ENCODE measurements at places on chromosomes 1 and 21. TPM values are rescaled to one million over a fixed set of nuclear protein-coding genes. Genes with fewer than 3 reads are reported as not detected.
A peak's percentile ranks its signal among the peaks of the same experiment; 100 is the strongest.

GRCh38 chr1:98342566-98342965 is 319.0 kb upstream of the SNX7 start:
- DNase-seq = no peak

GRCh38 chr1:35834218-35834617 is 26.4 kb downstream of the AGO4 start:
- DNase-seq = no peak

DNA sequence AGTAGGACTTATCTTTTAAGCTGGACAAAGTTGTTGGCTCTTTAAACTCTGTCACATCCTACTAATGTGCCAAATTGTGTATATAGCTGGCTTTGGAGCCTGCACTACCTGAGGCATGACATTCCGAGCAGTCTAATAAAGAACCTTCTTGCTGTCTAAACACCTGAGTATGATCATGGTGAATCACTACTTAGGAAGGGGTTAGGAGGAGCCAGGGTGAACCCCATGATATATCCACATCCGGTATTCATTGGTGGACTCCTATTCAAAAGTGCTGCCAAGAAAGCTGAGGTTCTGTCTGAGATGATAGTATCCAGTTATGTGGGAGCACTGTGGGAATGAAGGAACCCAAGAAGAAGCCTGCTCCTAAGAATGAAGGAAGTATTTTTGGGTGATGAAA is 27.1 kb downstream of the CRNN start:
- no peak for DNase-seq

GRCh38 chr21:41858466-41859296 is 20.5 kb downstream of the PRDM15 start:
- no peak for DNase-seq

DNA sequence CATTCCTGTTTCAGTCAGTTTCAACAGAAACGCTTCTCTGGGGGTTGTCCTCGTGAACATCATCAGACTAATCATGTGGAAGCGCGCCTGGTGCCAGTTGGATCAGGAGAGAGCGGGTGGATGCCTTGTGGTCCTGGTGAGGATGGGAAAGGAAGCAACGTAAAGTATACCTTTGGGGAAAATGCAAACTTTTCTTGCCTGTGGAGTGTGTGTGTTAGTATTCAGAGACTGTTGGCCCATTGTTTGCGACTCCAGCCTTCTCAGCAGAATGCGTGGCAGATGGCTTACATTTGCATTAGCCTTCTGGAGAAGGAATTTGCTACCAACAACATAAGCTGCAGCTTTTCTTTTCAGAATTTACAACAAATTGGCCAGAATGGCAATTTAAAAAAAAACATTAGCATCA is 173.9 kb downstream of the RWDD3 start:
- DNase-seq = no peak

- DNase-seq = no peak
Measured at GRCh38 chr1:41051022-41051421, 29.5 kb upstream of the SLFNL1 start.

DNA sequence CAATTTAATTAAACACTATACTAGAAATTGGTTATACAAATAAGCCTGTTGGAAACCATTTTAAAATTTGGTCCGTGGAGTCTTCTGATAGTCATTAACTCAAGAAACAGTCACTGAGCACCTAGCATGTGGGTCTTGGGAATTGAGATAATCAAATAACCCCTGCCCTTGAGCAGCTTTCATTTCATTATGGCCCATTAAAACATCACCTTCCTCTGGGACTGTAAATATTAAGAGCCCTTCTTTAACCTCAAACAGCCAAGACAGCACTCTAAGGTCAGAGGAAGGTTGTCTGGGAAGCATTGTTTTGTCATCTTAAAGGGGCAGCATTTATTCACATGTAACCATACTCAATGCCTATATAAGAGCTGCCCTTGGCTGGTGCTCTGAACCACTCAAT is 610.3 kb upstream of the USP24 start:
- DNase-seq = no peak

DNA sequence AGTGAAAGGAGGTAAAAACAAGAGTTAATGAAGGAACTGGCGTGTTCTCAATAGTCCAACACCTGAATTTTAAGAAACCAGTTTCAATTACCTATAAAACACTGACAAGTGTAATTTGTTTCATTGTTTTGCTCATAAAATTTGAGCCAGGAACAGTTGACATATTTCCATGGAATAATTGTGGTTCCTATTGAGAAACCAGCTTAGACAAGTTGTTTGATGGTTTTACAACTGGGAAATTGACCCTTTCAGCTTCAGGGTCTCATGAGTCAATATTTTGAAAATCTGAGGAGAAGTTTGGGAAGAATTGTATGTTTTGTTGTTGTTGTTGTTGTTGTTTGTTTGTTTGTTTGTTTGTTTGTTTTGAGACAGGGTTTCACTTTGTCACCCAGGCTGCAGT is 69.1 kb upstream of the GADD45A start:
- no peak for DNase-seq

DNA sequence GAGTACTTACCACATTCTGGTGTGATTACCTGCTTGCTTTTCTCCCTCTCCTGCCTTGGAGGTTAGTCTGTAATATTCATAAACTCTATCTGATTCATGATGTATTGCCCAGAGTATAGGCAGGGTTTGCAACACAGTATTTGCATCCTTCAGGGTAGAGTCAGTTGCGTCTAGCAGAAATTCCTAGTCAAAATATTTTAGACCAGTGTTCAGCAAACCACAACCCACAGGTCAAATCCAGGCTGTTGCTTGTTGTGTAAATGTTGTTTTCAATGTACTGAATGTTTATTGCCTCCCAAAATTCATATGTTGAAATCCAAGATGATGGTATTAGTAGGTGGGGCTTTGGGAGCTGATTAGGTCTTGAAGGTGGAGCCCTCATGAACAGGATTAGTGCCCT is 82.9 kb downstream of the NGF start:
- DNase-seq = no peak

- DNase-seq = peak; percentile 41
Measured at GRCh38 chr21:45534636-45535331, 7.5 kb downstream of the SLC19A1 start.

- DNase-seq = no peak
Measured at GRCh38 chr1:190124068-190124467, 353.6 kb downstream of the BRINP3 start.

GRCh38 chr1:16393570-16394521 is 26.8 kb downstream of the SZRD1 start:
- no peak for DNase-seq

DNA sequence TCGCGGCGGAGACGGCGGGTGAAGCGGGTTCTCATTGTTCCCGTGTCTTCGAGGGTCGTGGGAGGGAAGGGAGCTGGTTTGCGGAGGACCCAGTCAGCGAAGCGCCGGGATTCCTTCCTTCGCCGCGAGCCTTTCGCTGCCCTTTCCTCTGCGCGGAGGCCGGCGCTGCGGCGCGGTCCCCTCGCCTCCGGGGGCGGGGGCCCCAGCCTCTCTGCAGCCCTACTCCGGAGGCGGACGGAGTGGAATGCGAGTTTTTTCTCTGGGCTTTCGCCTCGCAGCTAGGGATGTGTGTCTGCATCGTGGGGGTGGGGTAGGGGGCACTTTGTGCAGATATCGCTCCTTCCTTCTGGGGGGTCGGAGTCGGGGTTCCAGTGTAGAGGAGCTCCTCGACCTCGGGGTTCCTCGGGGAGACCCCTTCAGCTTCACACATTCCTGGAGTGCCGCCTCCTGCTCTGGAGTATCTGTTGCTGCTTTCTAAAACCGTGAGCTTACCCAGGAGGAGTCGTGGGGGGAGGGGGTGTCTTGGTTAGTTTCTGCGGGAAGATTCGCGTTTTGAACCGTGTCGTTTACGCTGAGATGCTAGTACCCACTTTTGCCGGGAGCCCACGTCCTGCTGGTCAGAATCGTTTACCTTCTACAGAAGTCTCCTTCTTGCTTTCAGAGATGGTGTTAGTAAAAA is 595 bp downstream of the RNF2 start:
- peak; percentile 67 for DNase-seq

GRCh38 chr1:208024406-208024805 is 113.5 kb upstream of the CD34 start:
- no peak for DNase-seq

GRCh38 chr1:3712573-3713535 is 39.4 kb upstream of the CCDC27 start:
- peak; percentile 43 for DNase-seq

- peak; percentile 40 for DNase-seq
Measured at GRCh38 chr1:7703321-7704213, 67.5 kb upstream of the VAMP3 start.

- no peak for DNase-seq
Measured at GRCh38 chr21:34031835-34032370, 41.5 kb upstream of the MRPS6 start.

AMY2B gene
- total RNA-seq = 16.0 TPM

ARHGAP30 gene
- total RNA-seq = 1.6 TPM

PKP1 gene
- 0.50 TPM for total RNA-seq

SELP gene
- total RNA-seq = 3.1 TPM

FMO5 gene
- total RNA-seq = 6.4 TPM

BTBD19 gene
- total RNA-seq = 14.1 TPM

SF3B4 gene
- total RNA-seq = 32.1 TPM

MAP3K21 gene
- 111 TPM for total RNA-seq

SMYD3 gene
- total RNA-seq = 38.7 TPM

CELA3A gene
- not detected for total RNA-seq

FCRLB gene
- 0.68 TPM for total RNA-seq

PLEKHN1 gene
- total RNA-seq = 0.47 TPM

CFAP57 gene
- 22.9 TPM for total RNA-seq

UBASH3A gene
- total RNA-seq = 0.39 TPM

Data from testis (tissue), 5 donors.